Activated naive CD4-positive, alpha-beta T cell treated with anti-CD3 and anti-CD28 coated beads for 36 hours (primary cell): ENCODE measurements at places on chromosomes 13 and 19. TPM values are rescaled to one million over a fixed set of nuclear protein-coding genes. Genes with fewer than 3 reads are reported as not detected.

The ZNF534 gene
- not detected for total RNA-seq

The ZNF146 gene
- total RNA-seq = 78.2 TPM

The ZNF225 gene
- total RNA-seq = 2.2 TPM

DNA sequence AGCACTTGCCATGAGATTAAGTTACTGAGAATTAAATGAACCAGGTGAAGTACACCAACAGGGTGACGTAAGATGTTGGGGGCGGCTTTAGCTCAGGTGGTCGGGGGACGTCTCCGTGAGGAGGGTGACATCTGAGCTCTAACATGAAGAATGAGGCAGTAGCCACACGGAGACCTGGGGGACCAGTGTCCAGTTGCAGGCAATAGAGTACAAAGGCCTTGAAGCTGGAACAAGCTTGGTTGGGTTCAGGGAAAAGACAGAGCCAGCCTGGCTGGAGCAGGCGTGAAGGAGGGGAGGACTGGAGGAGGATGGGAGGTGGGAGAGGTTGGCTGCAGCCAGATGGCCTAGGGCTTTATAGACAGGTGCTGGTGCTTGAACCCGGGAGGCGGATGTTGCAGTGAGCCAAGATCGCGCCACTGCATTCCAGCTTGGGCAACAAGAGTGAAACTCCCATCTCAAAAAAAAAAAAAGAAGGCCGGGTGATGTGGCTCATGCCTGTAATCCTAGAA lies 1.6 kb downstream of the SPINT2 start:
- no peak for DNase-seq

DNA sequence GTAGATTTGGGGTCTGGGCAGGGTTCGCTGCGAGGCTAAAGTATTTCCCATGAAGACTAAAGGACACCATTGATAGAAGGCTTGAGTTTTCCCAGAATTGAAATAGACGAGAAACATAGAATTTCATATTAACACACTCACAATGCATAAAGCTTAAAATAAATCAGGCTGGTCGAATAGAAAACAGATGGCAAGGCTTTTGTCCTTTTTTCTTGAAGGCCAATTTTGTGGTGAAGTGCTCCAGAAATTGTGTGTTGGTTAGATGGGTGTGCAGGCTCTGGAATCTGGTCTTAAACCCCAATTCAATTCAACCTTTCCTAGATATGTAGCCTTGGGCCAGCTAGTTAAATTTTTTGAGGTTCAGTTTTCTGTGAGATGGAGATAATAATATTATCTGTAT lies 56.9 kb upstream of the LRCH1 start:
- DNase-seq = no peak

DNA sequence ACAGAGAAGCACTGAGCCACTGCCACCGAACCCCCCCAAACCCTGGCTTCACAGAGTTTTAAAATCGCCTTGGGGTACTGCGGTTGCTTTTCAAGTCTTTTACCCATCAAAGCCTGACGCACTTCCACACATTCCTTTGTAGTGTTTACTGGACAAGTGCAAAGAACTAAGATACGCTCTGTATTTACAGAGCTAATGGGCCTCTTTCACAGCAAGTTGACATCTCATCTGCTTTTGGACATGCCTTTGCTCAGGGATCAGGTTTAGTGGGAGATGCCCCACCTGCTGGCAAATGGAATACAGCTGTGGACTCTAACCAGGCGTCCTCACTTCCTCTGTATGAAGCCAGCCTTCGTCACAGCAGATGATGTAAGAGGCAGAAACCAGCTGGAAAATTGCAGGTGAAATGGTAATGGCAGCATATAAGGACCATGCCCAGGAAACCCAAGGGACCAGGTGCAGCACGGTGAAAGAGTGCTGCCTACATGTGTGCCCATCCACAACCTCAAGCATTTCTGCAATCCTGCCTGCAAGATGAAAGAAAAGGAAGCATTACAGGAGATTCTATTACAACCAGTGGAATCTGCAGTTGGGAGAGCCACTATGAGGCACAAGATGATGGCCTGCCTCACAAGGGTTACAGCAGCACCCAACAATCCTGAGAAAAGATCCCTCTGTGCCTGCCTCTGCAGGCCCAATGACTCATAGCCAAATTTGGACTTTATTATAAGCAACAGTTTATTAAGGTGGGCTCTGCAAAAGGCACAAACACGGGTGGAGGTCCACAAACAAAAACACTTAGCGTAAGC lies 34.7 kb downstream of the BRD4 start:
- DNase-seq = peak; percentile 69

DNA sequence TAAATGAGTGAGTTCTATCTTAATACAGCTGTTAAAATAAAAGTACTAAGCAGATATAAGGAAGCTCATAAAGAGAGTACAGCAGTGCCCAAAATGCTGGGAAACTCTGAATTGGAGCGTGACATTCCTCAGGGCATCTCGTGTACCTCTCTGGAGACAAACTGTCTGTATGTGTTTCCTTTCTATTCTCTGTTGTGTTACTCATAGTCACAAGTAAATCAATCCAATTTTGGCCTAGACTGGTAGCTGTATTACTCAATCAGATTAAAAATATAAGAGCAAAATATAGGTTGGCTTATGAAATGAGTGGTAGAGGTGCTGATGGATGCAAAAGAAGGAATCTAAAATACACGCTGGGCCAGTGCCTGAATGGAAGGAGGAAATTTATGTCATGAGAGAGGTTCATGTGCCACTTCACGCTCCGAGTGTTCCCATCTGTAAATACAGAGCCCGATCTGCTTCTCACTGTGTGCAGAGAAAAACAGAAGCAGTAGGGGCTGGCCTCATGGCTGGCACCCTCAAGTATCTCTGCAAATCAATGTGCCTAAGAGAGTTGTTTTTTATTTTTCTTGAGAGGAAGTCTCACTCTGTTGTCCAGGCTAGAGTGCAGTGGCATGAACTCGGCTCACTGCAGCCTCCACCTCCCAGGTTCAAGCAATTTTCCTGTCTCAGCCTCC lies 58.7 kb upstream of the RGCC start:
- DNase-seq = peak; percentile 14

DNA sequence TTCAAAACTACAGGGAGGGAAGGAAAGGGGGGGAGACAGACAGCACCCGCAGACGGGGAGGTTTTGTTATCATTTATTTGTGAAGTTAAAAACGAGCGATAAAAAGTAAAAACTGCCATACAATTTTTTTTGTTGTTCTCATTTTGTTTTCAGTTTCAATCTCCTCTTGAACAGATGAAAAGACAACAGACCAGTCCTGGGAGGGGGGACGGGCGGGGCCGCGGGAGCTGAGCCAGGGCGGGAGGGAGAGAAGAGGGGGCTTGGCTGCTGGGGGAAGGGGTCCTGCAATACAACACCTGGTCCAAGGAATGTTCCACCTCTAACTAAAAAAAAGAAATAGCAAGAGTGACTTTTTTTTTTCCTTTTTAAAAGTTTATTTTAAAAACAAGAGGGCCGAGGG lies 11.3 kb downstream of the KHSRP start:
- DNase-seq = no peak

DNA sequence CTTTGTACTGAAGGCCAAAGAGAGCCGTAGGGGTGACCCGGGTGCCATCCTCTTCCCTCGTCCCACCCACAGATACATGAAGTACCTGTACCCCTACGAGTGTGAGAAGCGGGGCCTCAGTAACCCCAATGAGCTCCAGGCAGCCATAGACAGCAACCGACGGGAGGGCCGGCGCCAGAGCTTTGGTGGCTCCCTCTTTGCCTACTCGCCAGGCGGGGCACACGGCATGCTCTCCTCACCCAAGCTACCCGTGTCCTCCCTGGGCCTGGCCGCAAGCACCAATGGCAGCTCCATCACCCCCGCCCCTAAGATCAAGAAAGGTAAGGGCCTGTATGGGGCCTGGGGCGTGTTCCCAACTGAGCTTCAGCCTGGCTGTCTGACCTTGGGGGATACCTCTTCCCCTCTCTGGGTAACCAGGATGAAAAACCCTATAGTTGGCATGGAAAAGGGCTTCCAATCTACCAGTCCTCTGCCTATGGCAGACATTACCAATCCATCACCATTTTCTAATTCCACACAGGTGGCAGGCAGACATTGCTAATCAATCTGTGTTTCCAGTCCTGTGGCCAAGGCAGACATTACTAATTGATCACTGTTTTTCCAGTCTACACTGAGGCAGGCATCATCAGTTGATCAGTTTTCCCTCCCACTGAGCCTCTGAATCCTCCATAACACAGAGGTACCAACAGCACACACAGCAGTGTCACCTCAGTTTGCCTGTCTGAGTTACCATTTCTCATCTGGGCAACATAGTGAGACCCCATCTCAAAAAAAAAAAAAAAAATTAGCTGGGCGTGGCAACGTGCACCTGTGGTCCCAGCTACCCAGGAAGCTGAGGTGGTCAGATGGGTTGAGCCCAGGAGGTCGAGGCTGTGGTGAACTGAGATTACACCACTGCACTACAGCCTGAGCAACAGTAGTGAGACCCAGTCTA lies 19.1 kb upstream of the WDR18 start:
- no peak for DNase-seq

The MATK gene
- 13.7 TPM for total RNA-seq

The FCHO1 gene
- 56.8 TPM for total RNA-seq

DNA sequence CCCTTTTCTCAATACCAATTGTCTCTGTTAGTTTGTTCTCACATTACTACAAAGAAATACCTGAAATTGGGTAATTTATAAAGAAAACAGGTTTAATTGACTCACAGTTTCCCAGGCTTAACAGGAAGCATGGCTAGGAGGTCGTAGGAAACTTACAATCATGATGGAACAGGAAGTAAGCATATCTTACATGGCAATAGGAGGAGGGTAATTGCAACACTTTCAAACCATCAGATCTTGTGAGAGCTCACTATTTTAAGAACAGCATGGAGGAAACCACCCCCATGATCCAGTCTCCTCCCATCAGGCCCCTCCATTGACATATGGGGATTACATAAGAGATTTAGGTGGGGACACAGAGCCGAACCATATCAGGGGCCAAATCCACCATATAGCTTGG lies 1210.1 kb upstream of the SPRY2 start:
- no peak for DNase-seq

DNA sequence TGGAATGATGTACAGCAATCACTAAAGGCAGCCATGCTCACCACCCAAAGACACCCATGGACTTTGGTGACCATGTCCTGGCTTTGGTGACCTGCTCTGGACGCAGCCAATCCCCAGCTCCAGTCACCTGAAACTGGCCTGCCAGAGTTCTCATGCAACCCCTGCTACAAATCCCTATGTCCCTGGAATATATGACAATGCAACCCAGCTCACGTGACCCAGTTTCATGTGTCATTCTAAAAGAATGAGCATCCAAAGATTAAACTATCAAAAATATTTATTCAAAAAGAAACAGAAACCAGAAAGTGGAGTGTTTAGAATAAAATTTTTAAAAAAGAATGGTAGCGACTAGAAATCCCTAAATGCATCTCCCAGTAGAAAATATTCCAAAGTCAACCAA lies 203.3 kb upstream of the IRS2 start:
- no peak for DNase-seq

GRCh38 chr13:106752584-106753170 lies 184.7 kb upstream of the ARGLU1 start:
- DNase-seq = no peak

The ODAD3 gene
- 0.15 TPM for total RNA-seq

DNA sequence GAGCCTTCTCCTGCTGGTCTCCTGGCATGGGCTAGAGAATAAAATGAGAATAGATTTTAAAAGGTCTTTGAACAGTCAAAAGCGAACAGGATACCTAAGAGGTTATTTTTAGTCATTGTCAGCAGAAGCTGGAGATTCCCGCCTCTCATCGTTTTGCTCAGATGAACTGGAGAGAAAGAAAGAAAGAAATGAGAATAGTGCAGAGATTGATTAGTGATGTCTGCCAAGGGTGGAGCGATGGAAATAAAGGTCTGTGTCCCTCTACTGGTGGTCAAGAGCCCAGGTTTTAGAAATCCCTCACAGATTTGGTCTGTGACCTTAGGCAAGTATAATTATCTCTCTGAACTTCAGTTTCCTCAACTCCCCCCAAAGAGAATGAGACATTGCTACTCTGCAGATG lies 5.3 kb downstream of the NCAN start:
- no peak for DNase-seq

The RFC3 gene
- 51.6 TPM for total RNA-seq

GRCh38 chr13:40206241-40207000 lies 460.0 kb downstream of the FOXO1 start:
- peak; percentile 74 for DNase-seq

DNA sequence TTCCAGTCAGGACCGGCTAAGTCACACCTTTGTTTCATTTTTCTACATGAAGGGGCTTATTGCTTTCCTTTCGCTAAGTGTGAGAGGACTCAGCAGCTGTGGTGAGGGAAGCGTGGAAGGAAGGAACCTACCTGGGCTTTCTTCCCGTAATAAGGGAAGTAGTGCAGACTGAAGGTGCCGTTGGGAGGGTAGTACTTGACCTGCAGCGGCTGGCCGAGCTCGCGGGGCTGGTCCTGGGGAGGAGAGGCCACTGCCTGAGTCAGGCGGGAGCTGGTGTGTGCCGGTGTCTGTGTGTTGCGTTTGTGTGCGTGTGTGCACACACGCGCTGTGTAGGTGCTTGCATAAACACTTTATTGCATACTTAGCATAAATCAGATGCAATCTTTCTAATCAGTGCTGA lies 7.7 kb downstream of the ATP4B start:
- peak; percentile 2 for DNase-seq

The SAFB2 gene
- total RNA-seq = 118 TPM

DNA sequence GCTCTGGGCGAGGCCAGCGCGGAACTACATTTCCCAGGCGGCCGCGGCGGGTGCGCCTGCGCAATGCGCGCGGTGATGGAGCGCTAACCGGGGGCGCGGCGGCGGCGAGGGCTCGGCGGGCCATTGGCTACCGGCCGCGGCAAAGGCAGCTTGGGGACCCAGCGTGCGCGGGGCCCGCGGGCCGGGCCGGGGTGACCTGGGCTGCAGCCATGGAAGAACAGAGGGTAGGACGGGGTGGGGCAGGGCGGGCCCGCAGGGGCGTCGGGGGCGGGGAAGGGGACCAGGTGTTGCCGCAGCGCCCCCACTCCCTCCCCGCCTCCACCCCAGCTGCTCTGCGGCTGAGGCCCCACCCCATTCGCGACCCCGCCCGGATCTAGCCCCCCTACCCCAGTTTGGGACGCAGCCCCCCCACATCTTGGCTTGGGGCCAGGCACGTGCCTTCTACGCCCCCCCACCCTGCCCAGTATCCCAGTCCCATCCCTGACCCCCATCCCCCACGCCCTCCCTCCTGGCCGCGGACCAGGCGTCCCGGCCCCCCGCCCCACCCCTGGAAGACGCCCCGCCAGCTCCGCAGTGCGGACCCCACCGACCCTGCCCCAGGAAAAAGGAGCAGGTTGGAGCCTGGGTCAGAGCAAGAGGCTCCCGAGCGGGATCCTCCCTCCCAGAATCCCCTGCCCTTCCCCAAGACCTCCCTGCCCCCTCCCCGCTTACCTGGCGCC lies at the start of gene FSD1:
Gene FSD1, plus strand, starts transcription at position 61 of the 719 bp plus-strand sequence. Its CDS starts 149 bp downstream, at position 210.
- DNase-seq = peak; percentile 79

- DNase-seq = no peak
These were observed 9.2 kb downstream of the SBNO2 start for GRCh38 chr19:1164684-1165531.

GRCh38 chr19:44943801-44944249 lies 1.8 kb downstream of the APOC4 start:
- DNase-seq = no peak

GRCh38 chr13:91078093-91078679 lies 269.3 kb upstream of the MIR17HG start:
- DNase-seq = no peak

GRCh38 chr19:42286349-42287016 lies 15.4 kb upstream of the PRR19 start:
- DNase-seq = no peak

GRCh38 chr13:46329624-46330023 lies 57.4 kb downstream of the RUBCNL start:
- DNase-seq = no peak
